Hematopoietic multipotent progenitor cell treated with erythropoietin and hydrocortisone succinate and interleukin-3 and kit ligand, for 8 days (in vitro differentiated cells): ENCODE measurements at places on chromosomes 7 and 10.

GRCh38 chr7:46680147-46680546 is 759.1 kb upstream of the IGFBP3 start:
- no peak for DNase-seq

GRCh38 chr7:45656431-45656830 is 82.3 kb downstream of the ADCY1 start:
- DNase-seq, result no peak

- no peak for DNase-seq
These were observed 11.5 kb upstream of the GATA3 start for GRCh38 chr10:8042721-8043568.

- DNase-seq, result no peak
These were observed 37.2 kb downstream of the CLEC2L start for GRCh38 chr7:139560678-139561077.

GRCh38 chr10:43262902-43263466 is 3.9 kb downstream of the RASGEF1A start:
- no peak for DNase-seq

DNA sequence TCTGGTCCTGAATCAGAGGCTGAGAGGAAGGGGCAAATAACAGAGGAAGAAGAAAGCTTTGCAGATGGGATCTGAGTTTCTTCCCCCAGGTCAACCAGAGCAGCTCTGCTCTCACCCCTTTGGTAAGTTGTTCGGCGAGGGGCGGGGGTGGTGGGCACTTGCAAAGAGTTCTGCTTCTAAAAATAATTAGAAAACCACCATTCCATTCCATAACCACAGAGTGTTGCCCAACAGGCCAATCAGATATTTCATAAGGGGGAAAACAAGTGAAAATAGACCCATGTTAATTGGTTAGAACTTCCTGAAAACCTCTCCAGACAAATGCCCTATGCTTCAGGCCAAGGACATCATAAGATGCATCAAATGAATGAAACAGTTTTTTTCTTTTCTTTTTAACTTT is 43.6 kb upstream of the R3HCC1L start:
- DNase-seq, result no peak

GRCh38 chr7:111953611-111954010 is 252.6 kb downstream of the DOCK4 start:
- peak; percentile 10 for DNase-seq

DNA sequence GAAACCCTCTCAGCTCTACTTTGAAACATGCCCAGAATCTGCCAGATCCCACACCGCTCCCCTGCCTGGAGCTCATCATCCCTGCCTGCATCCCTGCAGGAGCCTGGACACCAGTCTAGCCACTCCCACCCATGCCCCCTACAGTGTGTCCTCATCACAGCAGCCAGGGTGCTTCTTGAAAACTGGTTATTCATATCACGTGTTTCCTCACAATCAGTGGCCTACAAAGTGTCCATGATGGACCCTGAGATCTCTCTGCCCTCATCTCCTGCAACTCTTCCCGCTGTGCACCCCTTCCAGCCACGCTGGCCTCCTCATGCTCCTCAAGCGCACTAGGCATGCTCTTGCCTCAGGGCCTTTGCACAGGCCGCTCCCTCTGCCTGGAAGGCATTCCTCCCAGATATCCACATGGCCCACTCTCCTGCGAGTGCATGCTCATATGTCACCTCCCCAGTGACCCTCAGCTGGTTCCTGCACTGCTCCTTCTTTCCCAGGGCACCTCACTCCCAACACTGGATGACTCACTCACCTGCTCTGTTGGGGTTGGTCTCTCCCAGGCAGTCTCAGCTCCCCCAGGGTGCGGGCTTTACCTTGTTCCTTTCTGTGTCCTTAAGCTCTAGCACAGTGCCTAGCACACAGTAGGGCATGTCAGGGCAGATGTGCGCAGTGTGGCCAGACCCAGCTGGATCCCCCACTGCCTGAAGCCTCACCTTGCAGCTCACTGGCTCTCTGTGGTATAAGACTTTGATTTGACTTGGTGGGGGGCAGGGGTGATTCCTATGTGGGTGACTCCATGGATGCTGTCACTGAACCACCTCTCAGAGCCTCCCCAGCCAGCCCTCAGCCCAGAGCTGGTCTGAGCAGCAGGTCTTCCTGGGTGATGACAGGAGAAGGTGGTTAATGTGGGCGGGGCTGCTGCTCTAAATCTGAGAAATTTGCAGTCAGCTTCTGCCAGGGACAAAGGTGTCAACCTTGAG is 37.3 kb downstream of the CDH23 start:
- DNase-seq, result no peak

GRCh38 chr7:154584352-154585252 is 418.3 kb downstream of the PAXIP1 start:
- DNase-seq, result no peak

- DNase-seq, result no peak
These were observed 15.4 kb downstream of the NRAP start for GRCh38 chr10:113648478-113648877.

- DNase-seq, result no peak
These were observed 9.0 kb upstream of the HSPB1 start for GRCh38 chr7:76293407-76293901.

GRCh38 chr7:29627631-29628030 is 64.0 kb downstream of the PRR15 start:
- no peak for DNase-seq
